ENCODE measurements at places on chromosomes 4 and X.

- DNase-seq, result no peak
These were observed 17.7 kb downstream of the MND1 start for GRCh38 chr4:153362184-153362583.

GRCh38 chr4:61239250-61239649 is 39.1 kb downstream of the ADGRL3 start:
- no peak for DNase-seq

DNA sequence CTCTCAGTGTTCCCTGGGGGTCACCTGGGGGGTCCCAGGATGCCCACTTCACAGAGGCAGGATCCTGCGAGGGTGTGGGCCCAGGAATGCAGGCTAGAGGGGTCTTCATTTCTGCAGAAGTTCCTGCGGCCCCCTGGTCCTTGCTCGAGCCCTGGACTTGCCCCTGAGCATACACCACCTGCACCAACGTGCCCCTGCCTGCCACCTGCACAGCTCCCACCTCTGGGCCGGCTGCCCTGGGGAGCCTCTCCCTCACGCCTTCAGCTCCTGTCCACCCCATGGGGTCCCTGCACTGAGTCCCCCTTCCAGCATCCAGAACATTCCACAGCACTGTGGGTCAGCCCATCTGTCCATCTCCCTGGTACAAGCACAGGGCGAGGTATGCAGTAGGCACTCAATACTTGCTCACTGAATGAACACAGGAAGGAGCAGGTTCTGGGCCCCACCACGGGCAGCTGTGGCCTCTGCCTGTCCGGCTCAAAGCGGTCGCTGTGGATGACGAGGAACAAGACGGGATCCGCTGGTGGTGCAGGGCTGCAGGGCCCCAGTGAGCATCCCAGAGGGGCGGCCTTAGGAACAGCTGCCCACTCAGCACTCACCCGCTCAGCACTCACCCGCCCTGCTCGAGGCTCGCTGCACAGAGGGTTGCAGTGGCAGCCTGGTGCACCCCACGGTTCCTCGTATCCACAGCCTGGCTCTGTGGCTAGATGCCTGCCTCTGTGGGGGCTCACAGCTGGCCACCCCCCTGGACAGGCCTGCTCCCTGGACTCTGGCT is 70.5 kb upstream of the MXD4 start:
- DNase-seq, result no peak

- no peak for DNase-seq
These were observed 21.8 kb downstream of the MAGEA9 start for GRCh38 chrX:149803458-149804062.

DNA sequence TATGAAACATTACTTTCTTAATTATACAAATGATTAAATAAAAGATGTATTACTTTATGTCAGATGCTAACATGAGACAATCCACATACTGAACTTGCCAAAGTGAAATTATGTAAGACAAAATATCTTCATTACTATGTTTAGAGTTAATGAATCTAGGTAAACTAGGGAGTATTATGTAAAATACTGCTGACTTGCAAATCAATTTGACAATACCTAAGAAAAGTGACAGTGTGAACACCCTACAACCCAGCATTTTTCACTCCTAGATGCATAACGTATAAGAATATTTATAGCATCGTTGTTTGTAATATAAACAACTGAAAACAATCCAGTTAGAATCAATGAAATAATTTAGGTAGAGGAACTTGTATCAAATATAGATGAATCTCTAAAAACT is 546.3 kb downstream of the MAGEB5 start:
- no peak for DNase-seq

DNA sequence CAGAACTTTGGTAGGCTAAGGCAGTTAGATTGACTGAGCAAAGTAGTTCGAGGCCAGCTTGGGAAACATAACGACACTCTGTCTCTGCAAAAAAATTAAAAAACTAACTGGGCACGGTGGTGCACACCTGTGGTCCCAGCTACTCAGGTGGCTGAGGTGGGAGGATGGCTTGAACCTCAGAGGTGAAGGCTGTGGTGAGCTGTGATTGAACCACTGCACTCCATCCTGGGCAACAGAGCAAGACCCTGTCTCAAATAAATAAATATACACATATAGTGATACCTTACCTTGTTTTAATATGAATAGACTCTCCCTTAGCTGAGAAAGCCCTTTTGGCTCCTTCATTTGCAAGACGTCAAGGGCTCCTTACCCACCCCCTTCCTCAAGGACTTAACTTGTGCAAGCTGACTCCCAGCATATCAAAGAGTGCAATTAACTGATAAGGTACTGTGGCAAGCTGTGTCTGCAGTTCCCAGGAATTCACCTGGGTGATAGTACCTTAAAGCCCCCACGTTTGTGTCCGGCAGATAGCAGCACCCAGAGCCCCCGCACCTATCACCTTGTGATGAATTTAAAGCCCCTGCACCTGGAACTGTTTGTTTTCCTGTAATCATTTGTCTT is 655.6 kb upstream of the GALNTL6 start:
- no peak for DNase-seq

- DNase-seq, result no peak
These were observed 16.0 kb upstream of the HPGD start for GRCh38 chr4:174538123-174538875.

GRCh38 chrX:12986886-12987285 is 12.0 kb downstream of the TMSB4X start:
- DNase-seq, result no peak

- DNase-seq, result no peak
These were observed 6.2 kb downstream of the SH3TC1 start for GRCh38 chr4:8205241-8205707.

GRCh38 chr4:172895699-172896098 is 272.9 kb upstream of the GALNT7 start:
- no peak for DNase-seq

Data from EL (cell line).